ENCODE measurements at places on chromosomes 6 and 20. TPM values are rescaled to one million over a fixed set of nuclear protein-coding genes. Genes with fewer than 3 reads are reported as not detected.
A peak's percentile ranks its signal among the peaks of the same experiment; 100 is the strongest.

The NEDD9 gene
- polyA plus RNA-seq: 6.3 TPM

The FOXC1 gene
- 7.9 TPM for polyA plus RNA-seq

The SLC26A8 gene
- 0.14 TPM for polyA plus RNA-seq

The TNXB gene
- polyA plus RNA-seq: 6.8 TPM

The PDYN gene
- 1.0 TPM for polyA plus RNA-seq

The MYL9 gene
- 52.8 TPM for polyA plus RNA-seq

The HAO1 gene
- polyA plus RNA-seq: not detected

The SLC32A1 gene
- polyA plus RNA-seq: 0.95 TPM

The HRH3 gene
- polyA plus RNA-seq: 30.9 TPM

DNA sequence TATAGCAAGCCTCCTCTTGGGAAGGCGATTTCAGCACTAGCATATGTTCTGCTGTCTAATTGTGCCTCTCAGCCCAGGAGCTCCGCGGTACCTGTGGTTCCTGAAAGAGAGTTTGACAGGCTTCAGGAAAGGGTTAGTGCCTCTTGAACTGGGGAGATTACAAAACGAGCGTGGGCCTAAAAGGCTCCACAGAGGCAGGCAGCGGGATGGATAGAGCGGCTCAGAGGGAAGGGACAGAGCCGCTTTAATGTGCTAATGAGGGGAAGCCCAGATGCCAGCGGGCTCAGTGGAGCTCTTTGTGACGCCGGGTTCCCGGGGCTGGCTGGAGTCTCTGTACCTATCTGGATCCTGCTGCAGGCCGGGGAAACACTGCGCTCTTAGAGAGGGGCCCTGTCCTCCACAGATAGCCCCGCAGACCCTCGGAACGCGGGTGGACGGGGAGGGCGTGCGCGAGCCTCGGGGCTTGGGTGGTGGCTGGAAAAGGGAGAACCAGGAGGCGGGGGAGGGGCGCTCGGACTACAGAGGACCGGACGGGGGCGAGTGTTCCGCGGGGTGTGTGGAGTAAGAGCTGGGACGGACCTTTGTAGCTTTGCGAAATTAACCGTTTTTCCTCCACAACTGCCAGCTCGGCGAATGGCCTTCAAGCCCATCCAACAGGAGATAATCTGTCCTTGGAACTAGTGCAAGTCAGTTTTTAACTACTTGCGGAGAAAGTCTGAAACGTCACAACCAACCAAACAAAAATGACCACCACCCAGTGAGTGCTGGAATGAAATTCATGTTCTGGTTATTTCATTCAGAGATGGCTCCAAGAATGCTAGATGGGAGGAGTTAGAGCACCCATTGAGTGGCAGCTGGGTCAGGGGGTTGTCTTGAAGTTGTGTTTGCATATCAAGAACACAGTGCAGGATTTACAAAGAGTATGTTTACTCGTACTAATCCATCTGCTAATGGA, 13.0 kb downstream of the SLC35F1 start:
- DNase-seq: peak; percentile 81

- no peak for DNase-seq
Measured at GRCh38 chr6:158575550-158575949, 15.7 kb downstream of the TMEM181 start.

GRCh38 chr6:45738057-45738455, 277.6 kb downstream of the CLIC5 start:
- no peak for DNase-seq

DNA sequence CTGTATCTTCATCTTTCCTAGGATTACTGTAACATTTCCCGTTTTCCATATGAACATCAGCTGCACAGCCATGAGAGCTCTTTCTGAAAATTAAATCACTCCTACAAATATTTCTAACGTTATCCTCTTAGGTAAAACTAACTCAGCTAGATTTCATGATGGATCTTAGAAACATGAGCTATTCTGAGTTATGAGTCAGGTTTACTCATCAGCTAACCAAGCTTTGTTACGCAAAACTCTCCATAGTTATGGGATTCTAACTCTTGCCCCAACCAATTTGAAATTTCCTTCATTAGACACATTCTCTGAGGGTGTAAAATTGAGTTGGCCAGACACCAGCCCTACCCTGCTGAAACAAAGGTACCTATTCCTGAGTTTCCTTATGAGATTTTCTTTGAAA, 14.0 kb downstream of the DEFB110 start:
- no peak for DNase-seq

GRCh38 chr20:3908667-3909066, 19.5 kb downstream of the PANK2 start:
- DNase-seq: peak; percentile 49

GRCh38 chr6:6994796-6995195, 113.0 kb upstream of the RREB1 start:
- no peak for DNase-seq

- DNase-seq: no peak
Measured at GRCh38 chr20:14955399-14955798, 618.0 kb upstream of the FLRT3 start.

- no peak for DNase-seq
Measured at GRCh38 chr6:77273929-77274328, 189.4 kb downstream of the HTR1B start.

GRCh38 chr20:10521068-10521831, 86.1 kb downstream of the SLX4IP start:
- DNase-seq: peak; percentile 62

- no peak for DNase-seq
Measured at GRCh38 chr20:57773059-57773815, 63.4 kb upstream of the PMEPA1 start.

DNA sequence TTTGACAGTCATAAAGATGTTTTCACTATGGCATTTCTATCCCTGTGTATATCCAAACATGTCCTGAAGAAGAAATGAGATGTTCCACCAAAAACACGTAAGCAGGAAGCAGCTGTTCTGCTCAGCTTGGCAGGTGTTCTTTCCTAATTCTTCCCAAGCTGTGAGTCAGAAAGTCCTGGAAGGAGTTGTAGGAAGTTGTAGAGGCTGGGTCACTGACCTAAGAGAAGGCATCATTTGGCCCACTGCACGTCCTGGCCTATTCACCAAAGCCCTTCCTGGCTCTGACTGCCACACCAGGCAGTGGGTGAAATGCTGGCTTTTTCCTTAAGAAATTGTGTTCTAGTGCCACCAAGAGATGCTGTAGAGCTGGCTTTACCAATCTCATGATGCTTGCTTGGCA, 40.3 kb downstream of the STX11 start:
- DNase-seq: no peak

DNA sequence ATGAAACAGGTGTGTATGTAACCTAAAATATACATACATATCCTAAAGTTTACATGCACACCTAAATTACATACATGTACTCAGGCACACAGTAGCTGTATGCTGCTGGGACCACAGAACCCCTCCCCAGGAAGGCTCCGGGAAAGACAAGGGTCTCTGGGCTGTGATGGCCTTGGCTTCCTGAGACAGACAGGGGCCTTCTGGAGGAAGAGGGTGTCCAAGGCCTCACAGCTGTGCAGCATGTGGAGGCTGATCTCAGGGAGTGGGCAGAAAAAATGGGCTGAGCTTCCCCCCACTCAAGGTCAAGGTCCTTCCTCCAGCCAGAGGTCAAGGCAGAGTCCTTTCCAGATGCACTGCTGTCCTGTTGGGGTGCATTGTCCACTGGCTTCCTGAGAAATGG, 129.1 kb upstream of the THBS2 start:
- no peak for DNase-seq

DNA sequence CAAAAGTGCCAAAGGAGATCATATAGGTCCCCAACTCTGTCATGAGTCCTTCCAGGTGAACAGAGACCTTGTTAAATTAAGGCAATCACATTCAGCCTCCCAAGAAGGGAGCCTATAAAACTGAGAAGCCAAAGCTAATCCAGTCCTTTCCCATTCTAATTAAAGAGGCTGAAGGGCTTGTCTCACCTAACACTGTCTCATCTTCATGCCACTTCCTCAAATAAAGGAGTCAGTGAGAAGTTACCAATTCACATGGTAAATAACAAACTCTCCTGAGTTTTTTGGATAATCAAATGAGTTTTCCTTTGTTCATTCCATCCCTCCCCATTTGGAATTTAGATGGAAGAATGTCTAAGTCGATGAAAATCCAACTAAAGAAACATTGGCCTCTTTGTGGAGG, 242.8 kb downstream of the UST start:
- no peak for DNase-seq

DNA sequence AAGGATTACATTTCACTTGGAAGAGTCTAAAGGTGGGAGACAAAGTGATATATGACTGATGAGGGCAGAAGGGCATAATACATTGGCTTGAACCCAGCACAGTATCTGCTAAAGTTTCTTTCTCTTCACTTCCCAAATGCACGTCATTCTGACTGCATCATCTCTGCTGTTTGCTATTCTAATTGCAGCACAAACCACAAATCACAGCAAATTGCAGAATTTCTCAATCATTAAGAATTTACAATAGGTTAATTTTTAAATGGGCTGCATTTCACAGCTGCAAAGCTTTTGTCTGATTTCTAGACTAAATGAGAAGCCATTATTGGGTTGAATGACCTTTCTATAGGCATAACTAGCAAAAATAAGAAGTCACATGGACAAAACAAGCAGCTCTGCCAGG, 337.0 kb downstream of the RNGTT start:
- peak; percentile 31 for DNase-seq

GRCh38 chr6:33289784-33290315, 449 bp downstream of the PFDN6 start:
- no peak for DNase-seq

DNA sequence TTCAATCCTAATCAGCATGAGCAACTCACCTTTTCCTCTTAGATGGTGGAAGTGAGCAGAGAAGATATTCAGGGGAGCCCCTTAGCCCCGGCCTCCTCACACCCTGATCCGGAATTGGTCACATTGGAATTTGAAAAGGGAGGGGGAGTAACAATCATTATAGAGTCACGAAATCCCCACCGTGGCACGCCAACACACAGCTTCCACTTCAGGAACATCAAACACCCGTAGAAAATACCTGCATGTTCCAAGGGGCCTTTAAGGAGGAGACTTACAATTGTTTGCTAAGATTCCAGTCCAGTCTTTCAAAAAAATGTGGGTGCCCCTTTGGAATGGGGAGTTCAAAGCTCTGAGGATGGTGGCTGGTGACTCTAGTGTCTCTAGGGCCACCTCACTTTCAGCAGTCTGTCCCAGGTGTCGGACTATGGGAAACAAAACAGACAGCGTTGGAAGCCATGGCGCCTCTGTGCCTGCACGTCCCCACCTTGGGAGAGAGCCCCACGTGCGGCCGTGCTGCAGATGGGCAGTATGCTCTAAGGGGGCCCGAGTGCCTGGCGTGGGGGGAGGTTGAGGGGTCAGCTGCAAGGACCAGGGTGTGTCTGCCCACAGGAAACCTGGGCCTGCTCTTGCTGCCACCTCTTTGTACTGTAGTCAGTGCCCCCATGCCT, 2.4 kb downstream of the CD93 start:
- DNase-seq: no peak

DNA sequence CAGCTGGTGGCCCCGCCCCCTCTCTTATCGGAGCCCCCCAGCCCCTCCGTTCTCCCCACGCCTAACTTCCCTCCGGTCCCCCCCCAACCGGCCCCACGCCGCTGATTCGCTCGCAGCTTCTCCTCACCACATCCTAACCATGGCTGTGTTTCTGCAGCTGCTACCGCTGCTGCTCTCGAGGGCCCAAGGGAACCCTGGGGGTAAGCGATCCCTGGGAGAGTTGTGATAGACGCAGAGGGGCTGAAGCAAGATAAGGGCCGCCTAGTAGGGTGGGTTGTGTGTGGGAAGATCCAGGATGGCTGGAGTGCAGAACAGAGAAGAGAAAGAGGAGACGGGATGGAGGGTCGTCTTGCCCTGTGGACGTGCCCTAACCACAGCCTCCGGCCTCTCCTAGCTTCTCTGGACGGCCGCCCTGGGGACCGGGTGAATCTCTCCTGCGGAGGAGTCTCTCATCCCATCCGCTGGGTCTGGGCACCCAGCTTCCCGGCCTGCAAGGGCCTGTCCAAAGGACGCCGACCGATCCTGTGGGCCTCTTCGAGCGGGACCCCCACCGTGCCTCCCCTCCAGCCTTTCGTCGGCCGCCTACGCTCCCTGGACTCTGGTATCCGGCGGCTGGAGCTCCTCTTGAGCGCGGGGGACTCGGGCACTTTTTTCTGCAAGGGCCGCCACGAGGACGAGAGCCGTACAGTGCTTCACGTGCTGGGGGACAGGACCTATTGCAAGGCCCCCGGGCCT, at the start of gene MPIG6B:
MPIG6B (plus strand) TSS at position 129 of the 735 bp plus-strand sequence; CDS start at position 140, 11 bp downstream.
- no peak for DNase-seq

- no peak for DNase-seq
Measured at GRCh38 chr6:15313367-15313766, 67.5 kb downstream of the JARID2 start.

- DNase-seq: no peak
Measured at GRCh38 chr20:40317156-40317790, 371.8 kb downstream of the MAFB start.

GRCh38 chr6:87747646-87748045, 45.6 kb upstream of the AKIRIN2 start:
- DNase-seq: no peak

DNA sequence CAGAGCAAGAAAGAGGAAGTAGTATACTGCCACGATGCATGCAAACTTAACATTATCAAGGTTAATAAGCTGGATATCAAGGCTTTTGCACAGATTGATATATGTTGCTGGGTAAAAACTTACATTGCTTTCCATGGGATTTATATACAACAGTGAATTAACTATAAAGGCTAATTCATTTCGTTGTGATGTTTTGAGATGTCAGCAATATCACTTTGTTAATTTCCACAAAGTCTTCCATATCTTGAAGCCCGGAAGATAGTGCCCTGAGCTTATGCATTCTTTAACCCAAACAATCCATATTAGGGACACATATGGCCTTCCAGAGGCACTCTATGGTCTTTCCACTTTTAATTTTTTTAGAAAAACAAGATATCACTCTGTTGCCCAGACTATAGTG, 603.5 kb downstream of the MAFB start:
- no peak for DNase-seq

GRCh38 chr20:20624914-20625313, 87.5 kb downstream of the RALGAPA2 start:
- DNase-seq: no peak

DNA sequence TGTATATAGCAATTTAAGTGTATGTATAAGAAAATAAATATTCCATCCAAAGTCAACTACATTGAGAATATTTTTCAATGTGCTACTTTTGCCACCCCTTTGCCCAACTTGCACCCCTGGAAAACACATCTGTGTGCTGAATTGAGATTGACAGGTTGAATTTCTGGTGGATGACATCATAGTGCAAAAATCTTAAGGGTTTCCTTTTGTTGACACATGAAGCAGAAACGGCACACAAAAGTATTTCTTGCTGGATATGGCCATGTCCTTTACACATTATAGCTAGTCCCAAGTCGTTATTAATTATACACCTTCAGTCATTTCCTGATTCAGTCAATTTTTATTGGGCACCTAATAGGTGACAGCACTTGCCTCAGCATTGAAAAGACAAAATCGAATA, 188.7 kb upstream of the FBXL4 start:
- DNase-seq: no peak
